Muscle of back (tissue), 13 donors: ENCODE measurements at places on chromosomes 5 and 9.

DNA sequence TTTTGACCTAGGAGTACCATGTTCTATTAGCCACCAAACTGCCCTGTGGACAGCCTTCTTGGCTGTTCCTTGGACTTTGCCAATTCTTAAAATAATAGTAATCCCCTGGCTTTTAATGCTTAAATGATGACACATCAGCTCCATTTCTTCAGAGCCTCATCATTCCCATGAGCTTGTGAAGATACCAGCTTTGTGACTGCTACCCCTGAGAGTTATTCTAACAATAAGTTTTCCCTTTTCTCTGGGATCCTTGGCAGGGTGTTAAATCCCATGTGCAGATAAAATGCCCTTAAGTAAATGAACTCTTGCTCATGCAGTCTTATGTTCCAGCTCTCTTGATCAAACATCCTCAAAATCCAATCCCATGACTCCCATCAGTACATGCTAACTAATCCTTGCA lies 415.3 kb downstream of the CETN3 start:
- DNase-seq = no peak

- peak; percentile 18 for DNase-seq
Observed at GRCh38 chr5:81971111-81971711, 612 bp upstream of the ATG10 start.

DNA sequence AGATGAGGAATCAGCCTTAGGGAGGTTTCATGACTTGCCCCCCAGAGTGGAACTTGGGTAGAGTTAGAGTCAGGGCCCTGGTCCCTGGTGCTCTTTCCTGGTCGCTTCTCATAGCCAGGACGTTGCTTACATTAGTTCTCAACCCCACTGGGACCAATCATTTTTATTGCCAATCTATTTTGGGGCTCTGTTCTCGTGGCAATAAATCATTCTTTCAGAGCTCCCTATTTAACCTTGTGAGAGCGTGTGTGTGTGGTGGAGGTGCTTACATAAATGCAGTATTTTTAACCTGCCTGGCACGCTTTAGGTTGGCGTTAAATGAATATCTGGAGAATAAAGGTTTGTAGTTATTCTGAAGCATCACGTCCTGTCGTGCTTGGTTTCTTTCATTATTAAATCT lies 4.1 kb downstream of the TRIO start:
- DNase-seq = no peak

DNA sequence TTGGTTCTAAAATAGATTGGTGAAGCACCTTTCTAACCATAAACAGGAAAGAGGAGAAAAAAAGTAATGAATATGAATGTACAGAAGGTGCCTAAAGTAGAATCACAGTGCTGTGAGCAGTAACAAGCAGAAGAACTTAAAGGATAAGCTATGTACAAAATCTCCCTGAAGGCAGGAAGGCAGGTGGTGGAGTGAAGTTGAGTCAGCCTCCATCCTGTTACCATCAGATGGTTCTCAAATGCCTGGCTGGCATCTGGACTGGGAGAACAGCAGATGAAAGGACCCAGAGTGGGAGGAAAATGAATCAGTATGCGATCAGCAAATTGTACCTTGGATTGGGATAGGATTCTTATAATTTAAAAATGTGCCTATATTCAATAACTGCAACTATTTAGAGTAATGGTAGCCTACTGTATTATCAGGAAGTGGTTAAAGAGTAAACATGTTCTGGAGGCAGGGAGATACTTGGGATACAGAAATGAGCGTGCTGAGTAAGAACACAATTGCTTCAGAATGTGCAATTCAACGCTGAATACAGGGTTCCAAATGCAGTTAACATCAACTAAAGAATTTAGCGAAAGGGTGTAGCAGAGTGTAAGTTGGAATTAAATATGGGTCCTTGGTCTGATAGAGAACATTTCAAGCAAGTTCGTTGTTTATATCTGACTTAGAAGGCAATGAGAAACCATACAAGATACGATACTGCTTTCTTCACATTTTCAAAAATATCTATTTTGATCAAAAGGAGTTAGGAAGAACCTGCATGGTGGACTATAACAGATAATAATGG lies 21.1 kb upstream of the FER start:
- DNase-seq = no peak

- DNase-seq = no peak
Observed at GRCh38 chr9:97382099-97382718, 29.7 kb upstream of the TDRD7 start.

DNA sequence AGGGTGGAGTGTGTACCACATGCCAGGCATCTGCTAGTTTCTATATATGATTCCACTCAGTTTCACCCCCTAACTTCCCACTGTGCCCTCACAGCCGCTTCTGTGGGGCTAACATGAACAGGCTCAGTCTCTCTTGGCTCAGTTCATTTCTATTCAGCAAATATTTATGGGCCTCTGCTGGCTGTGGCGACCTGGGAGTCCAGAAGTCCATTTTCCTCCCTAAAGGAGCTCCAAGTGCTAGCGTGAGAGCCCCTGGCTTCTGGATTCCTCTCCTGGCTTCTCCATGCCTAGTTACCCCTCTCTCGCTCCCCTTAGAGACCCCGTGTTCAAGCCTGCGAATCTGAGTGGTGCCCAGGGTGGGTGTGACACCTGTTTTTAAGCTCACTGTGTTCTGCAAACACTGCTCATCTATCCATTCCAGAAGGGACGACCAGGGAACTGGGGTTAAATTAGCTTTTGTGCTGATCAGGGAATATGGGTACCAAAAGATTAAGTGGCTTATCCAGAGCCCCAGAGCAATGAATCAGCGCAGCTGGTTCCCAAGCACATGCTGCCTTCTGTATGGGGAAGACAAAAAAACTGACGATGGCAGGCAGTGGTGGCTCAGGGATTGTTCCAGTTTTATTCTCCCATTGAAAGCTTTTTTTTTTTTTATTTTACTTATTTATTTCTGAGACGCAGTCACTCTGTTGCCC lies 57.6 kb downstream of the HMCN2 start:
- DNase-seq = no peak

DNA sequence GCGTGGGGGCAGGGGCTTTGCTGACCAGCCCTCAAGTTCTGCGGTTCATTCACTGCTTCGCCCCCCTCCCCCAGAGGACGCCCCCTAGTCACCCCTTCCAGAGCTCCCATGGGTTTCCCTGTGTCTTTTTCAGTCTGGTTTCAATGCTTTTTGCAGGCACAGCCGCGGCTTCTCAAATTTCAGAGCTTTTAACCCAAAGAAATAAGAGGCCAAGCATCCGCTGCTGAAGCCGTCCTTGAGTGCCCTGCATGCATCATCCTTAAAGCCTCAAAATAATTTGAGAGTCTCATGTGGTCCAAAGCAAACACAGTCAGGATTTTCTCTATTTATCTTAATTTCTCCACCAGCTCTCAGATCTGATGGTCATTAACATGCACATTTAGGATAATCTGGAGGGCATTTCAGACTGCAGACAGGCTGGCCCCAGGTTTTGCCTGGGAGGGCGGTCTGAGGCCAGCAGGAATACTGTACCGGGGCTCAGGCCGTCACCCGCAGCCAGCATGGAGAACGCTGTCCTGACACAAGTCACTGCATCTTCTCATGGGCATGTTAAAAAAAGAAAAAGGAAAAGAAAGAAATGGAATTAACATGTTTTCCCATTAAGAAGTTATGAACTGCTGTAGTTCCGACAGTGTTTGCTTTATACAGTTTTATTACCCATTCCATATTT lies 420.8 kb upstream of the IRX4 start:
- DNase-seq = no peak

- no peak for DNase-seq
Observed at GRCh38 chr5:72428669-72429068, 78.5 kb downstream of the ZNF366 start.

- DNase-seq = no peak
Observed at GRCh38 chr9:113238859-113239232, 17.5 kb downstream of the SLC31A1 start.

GRCh38 chr5:120640778-120641177 lies 176.7 kb downstream of the PRR16 start:
- DNase-seq = no peak

GRCh38 chr5:174608631-174609097 lies 115.7 kb upstream of the MSX2 start:
- no peak for DNase-seq
